Hematopoietic multipotent progenitor cell treated with erythropoietin and hydrocortisone succinate and interleukin-3 and kit ligand, for 4 days (in vitro differentiated cells): ENCODE measurements at places on chromosomes 5 and 9.

DNA sequence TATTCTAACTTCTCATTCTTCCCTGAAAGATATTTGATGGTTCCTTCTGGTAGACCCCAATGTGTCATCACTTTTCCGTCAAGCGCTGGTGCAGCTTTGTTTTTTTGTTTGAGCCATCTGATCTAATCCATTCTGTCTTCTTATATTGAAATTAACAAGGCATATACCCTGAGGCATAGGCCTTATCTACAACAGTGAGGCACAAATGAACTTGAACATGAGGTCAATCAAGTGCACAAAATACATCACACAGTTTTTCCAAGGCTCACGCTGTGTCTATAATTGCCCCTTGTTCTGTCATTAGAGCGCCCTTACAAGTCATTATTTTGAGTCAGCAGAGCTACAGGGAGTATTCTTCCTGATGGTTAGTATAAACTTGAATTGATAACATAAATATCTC is 406.6 kb downstream of the MAT2B start:
- no peak for DNase-seq

DNA sequence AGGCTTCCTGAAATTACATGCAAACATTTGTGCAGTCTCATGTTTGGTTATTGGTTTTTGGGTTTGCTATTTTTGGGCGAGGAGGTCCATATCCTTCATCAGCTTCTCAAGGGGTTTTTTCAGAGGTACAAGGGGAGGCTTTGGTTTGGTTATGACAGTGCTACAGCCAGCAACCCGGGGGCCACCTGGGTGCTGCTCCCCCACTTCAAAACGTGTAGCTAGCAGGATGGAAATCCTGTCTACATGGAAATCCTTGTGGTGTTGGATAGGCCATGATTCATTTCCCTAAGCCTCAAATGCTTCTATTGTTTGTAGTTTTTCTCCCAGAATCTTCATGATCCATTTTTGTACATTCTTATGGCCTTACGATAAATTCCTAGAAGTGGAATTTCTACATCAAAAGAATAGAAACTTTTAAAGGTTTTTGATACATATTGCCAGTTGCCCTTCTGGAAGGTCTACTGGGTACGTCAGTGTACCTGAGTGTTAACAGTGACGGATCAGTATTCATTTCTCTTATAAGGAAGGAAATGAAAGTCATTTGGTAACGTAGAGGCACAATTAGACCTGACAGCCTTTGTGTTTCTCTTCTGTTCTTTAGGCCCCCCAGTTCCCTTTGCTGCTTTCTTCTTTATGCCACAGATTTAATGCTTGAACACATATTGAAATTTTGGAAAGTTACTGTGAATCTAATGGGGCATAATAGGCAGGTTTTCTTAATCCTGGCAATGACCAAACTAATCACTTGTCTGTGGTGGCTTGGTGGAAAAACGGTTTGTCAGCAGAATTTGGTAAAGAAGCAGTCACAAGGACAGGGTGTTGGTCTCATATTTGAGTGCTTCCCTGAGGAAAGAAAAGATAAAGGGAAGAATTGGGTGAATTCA is 69.7 kb upstream of the ABL1 start:
- no peak for DNase-seq

GRCh38 chr5:136474466-136474865 is 109.1 kb upstream of the TRPC7 start:
- no peak for DNase-seq

- DNase-seq: no peak
Measured at GRCh38 chr9:18741945-18742344, 268.0 kb downstream of the ADAMTSL1 start.

DNA sequence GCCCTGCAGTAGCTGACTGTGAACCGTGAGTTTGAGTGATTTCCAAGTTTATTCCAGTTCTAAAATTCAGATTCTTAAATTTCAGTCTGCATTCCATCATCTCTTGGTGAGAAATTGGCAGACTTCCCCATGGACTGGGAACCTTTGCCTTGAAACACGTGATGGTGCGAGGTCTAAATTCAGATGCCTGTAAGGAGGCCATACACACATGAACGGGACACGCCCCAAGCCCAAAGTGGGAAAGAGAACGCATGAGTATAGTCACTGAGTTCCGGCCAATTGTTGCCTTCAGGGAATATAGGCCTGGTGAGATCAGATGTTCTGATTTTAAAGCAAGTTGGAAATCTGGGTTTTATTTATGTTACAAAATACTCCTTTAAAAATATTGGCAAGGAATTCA is 1084.4 kb upstream of the WWC1 start:
- no peak for DNase-seq

GRCh38 chr9:109588415-109588814 is 90.3 kb upstream of the PTPN3 start:
- DNase-seq: no peak

DNA sequence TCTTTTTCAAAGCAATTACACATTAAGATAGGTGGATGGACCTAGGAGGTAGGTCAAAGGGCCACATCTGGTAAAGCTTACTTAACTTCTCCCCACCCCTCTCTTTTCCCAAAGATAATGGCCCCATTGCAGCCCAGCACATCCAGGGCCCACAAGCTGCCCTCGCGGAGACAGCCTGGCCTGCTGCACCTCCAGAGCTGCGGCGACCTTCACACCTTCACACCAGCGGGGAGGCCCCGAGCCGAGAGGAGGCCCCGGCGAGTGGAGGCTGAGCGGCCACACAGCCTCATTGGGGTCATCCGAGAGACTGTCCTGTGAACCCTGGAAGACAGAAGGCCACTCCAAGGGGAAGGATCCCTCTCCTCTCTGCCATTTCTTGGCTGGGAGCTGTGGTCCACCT is 66.5 kb downstream of the ENTREP1 start:
- no peak for DNase-seq

DNA sequence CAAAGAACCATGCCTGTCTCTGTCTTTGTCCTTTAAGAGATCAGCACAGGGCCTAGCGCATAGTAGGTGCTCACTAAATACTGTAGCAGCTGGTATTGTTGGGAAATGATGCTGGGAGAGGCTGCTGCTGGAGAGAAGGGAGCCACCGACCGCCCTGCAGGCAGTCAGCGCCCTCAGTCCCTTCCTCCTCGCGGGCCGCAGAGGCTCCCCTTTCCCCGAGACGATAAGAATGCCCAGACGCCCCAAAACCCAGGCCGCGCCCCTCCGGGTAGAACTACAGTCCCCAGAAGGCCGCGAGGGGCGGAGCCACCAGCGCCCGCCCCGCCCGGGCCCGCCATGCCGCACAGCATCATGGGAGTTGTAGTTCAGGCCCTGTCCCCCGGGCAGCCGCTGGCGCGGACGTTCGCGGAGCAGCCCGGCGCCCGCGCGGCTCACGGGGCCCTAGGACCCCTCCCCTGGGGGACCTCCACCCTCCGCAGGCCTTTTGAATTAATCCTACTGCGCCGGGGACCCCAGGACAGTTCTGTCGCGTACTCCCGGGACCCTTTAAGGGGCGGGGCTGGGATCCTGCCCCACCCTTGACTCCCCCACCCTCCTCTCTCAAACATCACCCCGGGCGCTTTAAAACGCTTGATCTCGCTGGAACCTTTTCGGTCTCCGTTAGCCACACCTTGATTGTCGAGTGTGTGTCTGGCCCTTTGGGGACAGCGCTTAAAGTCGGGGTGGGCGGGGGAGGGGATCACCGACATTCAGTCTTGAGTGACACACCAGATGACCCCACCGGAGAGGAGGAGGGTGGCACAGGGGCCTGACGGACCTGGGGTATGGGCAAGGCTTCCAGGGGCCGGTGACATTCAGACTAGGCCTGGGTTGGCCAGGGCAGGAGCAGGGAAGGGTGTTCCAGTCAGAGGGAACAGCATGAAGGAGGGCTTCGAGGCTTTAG is 24.8 kb upstream of the IER5L start:
- DNase-seq: peak; percentile 92

GRCh38 chr9:92962846-92963245 is 15.5 kb downstream of the FGD3 start:
- DNase-seq: no peak

DNA sequence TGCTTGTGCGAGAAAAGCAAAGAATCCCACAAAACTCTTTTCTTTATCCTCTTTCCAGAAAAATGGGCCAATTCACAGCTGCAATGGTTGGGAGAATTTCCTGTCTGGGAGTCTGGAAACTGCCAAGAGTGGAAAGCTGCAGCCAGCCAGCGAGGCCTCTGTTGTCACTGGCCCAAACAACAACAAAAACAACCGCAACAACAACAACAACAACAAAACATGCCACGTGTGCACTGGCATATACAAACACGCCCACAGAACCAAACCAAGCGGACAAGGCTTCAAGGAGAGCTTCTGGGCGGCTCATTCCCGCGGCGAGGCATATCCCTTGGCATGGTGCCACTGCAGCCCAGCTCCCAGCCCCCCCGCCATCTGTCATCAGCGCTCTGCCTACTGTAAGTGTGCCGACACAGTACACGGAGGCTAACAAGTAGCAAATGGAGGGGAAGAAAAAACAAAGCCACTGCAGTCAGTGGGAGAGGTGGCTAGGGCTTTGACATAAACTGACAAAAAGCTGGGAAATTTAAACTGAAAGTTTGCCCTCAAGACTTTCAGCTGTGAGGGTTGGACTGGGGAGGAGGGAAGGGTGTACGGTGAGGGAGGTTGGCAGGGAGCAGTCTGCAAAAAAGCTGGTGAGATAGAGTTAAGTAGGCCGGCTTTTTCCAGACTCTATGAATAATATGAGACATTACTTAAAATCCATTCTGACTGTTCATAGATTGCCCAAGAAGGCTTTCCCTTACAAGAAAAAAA is 165.0 kb upstream of the ZNF462 start:
- DNase-seq: no peak

GRCh38 chr9:114027159-114027862 is 50.8 kb downstream of the AMBP start:
- DNase-seq: no peak

DNA sequence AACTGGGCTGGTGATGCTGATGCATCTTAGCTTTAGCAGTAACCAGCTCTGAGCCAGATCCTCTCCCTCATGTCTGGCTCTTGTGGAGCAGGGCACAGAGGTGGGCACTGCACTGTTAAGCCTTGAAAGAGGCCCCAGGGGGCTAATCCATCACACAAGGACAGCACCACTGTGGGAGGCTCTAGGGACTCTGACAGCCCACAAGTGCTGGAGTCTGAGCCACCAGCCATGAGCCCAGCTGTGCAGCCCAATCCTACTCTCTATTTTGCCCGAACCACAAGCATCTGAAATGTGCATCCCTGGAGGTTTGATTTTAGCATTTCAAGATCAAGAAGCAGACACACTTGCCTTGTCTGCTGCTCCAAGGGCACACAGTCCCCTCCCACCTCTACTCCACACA is 407.1 kb upstream of the TRPC7 start:
- DNase-seq: no peak

DNA sequence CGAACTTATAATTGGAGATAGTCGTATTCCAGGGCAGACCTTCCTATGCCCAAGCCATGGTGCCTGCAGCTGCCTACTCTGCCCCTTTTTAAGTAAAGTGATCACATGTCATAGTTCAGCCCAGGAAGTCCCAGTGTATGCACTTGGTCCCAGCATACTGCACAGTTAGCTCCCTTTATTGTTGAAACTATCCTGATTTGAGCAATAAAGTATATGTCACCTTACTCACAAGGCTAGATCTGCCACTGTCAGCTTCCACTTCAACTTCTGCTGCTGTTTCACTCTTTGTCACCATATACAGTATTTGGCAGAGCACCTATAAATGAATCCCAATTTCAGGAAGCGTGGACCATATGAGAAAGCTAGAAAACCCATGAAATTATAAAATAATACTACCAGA is 103.8 kb upstream of the PTGER4 start:
- DNase-seq: no peak

- DNase-seq: no peak
Measured at GRCh38 chr5:37812365-37812764, 27.5 kb downstream of the GDNF start.

DNA sequence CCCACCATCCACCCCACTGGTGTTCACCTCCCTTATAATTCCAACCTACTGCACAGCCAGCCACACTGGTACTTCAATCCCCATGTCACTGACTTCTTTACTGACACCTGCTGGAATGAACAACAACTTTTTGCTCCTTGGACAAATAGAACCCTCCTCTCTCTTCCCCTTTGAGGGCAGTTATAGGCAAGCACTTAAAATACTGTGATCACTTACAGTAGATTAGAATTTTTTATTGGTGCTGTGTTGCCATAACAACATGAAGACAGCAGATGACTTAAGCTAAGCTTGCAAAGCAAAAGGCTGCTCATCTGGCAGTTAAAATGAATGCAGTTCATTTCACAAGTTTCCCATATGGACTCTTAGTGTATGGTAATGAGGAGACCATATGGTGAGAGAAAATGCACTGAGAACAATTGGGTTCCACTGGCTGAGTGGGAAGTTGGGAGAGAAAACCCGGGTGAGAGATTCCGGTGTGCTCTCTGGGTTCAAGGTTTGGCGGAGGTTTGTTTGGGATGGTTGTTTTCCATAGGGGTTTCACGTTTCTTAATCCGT is 374.3 kb downstream of the EBF1 start:
- peak; percentile 14 for DNase-seq

DNA sequence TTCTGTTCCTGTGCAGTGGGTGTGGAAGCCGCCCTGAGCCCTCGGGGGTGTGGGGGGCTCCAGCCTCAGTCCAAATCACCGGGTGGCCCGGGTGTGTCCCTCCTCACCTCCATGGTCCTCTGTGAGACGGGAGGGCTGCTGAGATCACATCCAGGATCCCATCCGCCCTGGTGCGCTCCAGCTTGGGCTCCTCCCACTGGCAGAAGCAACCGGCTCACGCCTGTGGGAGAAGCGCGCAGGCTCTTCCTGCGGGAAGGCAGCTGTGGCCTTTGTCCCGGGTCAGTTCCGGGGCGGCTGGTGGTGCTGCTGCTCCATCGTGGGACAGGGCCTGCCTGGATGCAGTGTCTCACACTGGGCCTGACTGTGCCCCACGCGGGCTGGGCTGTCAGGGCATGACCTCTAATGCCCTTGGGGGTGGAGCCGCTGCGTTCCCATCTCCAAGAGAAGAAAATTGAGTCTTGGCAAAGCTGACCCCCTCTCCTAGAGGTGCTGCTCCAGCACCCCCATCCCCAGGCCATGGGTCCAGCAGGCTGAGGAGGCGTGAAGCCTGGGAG is 18.5 kb downstream of the OLFM1 start:
- no peak for DNase-seq

GRCh38 chr9:35553670-35554543 is 51.2 kb upstream of the TESK1 start:
- DNase-seq: peak; percentile 91

DNA sequence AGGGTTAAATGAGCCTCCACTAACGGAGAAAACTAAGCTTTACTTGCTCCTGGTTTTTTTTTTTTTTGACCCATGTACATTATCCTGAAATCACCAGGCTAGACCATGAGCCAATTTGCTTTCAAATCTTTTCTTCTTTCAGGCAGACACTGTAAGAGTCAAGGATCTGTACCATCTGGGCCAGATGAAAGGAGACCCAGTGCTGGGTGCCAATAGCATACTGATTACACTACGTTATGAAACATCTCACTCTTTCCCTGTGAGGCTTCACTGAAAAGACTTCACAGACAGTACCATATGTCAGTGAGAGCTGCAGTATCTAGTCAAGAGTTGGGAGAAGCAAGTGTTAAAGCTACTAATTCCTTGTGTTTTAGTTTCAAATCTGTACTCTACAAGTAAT is 161.2 kb upstream of the PTPRD start:
- DNase-seq: no peak

DNA sequence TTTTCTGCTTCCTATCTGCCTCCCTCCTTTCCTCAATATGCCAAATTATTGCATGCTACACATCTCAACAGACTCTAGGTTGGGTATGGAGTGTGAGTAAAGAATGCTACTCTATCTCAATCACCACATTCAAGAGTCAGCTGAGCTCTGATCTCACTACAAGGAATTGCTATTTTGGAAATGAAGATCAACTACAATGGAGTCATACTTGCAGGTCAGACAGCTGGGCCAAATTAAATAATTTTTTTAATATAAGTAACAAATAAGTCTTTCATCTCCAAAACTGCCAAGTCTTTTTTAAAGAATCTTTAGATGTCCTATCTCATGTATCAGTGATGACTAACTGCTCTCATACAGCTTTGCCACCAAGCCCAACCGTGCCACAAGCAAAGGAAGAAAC is 64.0 kb downstream of the DEPDC1B start:
- DNase-seq: no peak
